ENCODE measurements at places on chromosomes 1 and 21.
A peak's percentile ranks its signal among the peaks of the same experiment; 100 is the strongest.

DNA sequence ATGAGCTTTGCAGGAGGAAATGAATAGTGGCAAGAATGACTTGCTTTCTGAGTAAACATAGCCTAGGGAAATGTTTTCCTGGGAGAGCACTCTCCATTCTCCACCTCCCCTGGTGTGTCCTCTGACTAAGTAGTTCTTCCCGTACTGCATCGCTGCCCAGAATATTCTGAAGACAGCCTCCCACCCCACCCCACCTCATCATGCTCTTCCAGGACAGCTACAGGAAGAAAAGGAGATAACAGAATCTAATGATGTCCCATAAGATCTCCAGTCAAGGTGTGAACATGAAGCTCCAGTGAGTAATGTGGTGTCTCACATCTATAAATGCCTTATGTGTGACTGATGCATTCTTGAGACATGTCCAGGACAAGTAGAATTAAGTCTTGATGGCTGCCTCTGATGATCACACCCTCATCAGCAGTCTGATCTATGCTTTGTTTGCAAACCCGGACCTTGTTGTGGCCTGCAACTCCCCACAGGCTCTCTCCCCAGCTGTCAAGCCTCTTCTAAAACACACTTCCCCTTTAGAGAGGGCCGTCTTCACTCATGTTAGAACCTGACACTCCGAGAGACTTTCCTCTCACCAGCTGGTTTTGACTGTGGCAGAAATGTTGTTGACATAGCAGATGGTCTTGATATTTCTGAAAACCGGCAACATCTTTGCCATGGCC, 183.0 kb downstream of the CYYR1 start:
- no peak for DNase-seq

DNA sequence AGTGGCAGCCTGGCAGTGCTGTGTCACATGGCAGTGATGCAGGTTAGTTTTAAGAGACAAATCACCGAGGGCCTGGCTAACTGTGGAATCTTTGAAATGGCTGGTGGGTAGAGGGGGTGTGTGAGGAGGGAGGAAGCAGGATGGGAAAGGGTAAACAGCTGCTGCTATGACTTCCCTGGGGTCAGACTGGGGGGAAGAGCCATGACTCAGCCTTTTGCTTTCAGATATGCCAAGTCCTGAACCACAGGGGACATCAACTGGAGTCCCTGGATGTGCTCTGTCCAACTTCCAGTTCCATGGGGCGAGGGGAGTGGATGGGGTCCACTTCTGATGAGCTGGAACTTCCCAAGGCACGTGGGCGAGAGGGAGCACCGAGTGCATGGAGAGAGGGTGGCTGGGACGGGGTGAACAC, 121.1 kb upstream of the ADAR start:
- no peak for DNase-seq

DNA sequence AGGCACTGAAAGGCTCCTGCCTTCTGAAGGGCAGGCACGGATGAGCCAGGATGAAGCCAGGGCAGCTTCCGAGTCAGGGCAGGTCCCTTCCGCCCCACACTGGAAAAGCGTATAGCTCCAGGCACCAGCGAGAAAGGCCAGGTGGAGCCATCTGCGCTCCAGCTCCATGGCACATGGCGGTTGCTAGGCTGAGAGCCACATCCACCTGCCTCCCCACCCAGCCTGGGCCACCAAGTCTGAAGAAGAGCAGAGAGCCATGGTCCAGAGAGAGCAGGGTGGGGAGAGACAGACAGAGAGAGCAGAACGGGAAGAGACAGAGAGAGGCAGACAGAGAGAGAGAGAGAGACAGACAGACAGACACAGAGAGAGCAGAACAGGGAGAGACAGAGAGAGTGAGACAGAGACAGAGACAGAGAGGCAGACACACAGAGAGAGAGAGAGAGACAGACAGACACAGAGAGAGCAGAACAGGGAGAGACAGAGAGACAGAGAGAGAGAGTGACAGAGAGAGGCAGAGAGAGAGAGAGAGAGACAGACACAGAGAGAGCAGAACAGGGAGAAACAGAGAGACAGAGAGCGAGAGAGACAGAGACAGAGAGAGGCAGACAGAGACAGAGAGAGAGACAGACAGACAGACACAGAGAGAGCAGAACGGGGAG, 5.2 kb downstream of the FNDC10 start:
- DNase-seq = no peak

DNA sequence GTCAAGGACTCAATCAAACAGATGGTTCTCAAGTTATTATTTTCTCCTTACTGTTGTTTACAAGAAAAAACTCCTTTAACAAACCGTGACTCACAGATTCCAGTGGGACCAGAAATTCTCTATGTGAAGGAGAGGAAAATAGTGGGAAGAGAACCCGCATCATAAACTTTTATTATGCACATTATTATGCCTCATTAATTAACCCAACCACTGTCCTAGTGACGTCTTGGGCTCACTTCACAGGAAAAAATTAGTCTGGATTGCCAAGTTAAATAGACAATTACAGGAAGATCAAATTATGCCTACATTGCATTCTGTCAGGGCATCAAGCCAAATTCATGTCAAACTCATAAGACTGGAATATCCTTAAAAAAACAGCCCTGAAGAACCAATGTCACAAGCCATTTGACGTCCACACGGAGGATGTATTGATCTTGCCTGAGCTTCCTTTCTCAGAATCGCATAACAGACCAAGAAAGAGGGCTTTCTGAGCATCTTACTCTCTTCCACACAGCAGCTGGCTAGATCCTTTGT, 347.8 kb downstream of the DUSP10 start:
- DNase-seq = no peak

GRCh38 chr1:171107969-171108368, 17.3 kb downstream of the FMO3 start:
- no peak for DNase-seq

GRCh38 chr1:47783638-47784496, 213.3 kb downstream of the TRABD2B start:
- DNase-seq = no peak

DNA sequence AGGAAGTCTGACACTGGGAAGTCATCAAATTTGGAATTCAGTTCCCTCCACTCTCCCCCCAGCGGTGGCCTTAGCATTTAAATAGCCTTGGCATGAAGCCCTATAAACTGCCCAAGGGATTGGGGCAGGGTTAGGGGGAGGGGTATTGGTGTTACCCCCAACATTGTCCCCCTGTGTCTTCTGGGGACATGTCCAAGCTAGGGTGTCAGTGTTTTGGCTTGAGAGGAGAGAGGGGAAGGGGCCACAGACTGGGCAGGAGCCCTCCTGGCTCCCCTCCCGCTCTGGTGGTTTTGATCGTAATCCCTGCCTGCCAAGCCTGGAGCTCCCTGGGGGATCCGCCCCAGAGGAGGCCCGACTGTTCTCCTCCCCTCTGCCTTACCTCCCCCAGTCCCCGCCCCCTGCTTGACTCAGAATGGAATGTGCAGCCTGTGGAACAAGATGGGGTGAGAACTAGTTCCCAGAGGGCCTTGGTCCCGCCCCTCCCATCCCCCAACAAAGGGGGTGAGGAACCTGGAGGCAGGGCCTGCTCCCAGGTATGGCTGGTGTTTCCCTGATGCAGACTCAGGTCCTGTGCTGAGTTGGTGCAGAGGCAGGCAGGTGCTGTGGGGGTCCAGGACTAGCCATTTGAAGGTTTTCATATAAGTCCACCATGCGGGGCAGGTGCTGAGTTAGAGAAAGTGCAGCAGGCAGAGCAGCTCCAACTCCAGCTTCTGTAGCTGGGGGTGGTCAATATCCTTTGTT, 7.4 kb downstream of the SOX13 start:
- peak; percentile 83 for DNase-seq

DNA sequence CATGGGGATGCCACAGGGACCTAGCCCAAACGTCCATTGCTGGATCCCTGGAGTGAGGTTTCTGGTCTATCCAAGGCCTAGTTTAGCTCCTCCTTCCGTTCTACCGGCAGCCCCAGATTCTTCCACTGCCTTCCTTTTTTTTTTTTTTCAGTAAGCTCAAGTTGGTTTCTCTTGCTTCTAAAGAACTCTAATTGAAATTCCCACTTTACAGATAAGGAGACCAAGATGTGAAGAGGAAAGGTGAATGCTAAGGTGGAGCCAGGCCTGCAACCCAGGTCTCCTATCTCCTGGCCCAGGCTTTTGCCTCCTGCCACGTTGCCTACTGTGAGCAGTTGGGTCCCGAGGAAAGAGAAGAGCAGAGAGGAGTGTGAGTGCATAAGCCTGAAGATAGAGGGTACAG, 31.5 kb upstream of the CLIC4 start:
- DNase-seq = no peak

DNA sequence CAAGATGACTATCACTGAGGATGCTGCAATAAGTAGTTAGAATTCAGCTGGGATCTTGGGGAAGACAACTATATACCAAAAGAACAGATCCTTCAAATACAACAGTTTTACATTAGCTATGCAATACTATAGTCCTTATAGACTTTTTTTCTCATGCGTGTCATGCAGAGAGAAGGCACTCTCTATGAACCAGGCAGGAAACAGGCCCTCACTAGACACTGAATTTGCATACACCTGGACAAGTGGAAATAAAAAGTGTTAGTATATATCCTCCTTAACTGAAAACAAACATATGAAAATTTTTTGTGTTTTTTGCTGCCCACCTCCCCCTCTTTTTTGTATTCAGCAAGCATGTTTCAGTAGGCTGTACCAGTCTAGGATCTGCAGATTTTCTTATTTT, 29.9 kb downstream of the TMCO1 start:
- no peak for DNase-seq

- no peak for DNase-seq
Measured at GRCh38 chr21:45912611-45913417, 68.8 kb upstream of the COL6A1 start.

- no peak for DNase-seq
Measured at GRCh38 chr1:30964706-30965105, 56.1 kb upstream of the SDC3 start.

DNA sequence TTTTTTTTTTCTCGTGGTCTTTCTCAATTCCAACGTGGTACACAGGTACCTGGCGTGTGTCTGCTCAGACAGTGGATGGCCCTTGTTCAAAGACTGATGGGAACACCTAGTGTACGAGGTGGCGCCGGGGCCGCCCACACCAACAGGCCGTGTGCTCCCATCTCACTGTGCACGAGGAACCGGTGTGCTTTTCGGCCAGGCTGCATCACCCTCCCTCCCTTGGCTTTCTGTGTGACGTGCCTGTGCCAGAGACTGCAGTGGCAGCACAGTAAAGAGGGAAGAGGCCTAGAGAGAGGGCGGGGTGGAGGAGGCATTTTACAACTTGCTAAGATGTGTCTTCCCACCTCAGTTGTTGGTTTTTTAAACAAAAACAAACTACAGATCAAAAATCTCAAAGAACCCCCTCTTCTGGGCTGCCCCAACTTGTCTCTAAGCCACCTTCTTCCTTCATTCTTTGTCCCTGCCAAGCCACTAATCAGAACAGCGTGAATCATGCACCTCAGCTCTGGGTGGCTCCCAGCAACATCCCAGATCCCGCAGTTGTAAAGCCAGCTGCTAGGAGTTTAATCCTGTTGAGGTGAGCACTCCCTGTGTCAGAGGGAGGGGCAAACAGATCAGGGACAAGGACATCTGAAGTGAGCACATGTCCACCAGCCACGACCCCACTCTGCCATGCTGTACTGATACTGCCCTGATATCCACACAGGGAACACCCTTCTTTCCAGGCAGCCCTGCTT, 20.7 kb downstream of the IRF2BP2 start:
- DNase-seq = no peak

GRCh38 chr1:116393792-116394191, 20.7 kb downstream of the ATP1A1 start:
- DNase-seq = no peak

GRCh38 chr21:43957128-43957571, 55.0 kb upstream of the TRAPPC10 start:
- DNase-seq = no peak

GRCh38 chr1:157925419-157926166, 67.9 kb upstream of the KIRREL1 start:
- no peak for DNase-seq

- DNase-seq = peak; percentile 58
Measured at GRCh38 chr1:203368624-203369451, 17.9 kb upstream of the FMOD start.

DNA sequence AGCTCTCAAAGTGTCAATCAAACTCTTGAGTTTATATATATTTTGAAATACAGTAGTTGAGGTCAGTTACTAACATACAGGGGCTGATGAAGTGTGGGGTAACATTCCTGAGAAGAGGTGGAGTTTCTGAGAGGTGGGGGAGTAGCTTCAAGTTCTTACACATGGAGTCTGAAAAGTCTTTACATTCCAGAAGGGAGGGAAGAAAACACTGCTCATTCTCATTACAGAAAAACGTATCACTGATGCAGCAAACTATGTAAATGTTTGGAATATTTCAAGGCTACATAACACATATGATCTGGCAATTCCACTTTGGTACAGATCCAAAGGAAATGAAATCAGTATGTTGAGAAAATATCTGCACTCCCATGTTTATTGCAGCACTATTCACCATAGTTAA, 1065.8 kb upstream of the B3GALT2 start:
- DNase-seq = no peak

GRCh38 chr1:224696891-224697765, 81.0 kb downstream of the CNIH3 start:
- DNase-seq = no peak

DNA sequence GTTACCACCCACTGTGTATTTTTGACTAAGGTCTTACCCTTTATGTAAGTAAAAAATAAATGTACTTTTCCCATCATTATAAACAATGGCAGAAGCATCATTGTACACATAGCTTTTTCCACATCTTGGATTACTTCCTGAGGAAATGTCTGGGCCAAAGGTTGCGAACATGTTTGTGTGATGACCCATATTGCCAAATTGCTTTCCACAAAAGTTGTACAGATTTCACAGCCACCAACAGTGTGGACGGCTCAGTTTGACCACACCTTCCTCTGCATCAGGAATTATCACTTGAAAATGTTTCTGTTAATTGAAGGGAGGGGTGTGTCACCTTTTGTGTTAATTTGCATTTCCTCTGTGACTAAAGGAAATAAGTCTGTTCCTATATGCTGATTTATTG, 25.7 kb downstream of the AKNAD1 start:
- no peak for DNase-seq

- no peak for DNase-seq
Measured at GRCh38 chr1:79295967-79296366, 289.4 kb upstream of the ADGRL4 start.

DNA sequence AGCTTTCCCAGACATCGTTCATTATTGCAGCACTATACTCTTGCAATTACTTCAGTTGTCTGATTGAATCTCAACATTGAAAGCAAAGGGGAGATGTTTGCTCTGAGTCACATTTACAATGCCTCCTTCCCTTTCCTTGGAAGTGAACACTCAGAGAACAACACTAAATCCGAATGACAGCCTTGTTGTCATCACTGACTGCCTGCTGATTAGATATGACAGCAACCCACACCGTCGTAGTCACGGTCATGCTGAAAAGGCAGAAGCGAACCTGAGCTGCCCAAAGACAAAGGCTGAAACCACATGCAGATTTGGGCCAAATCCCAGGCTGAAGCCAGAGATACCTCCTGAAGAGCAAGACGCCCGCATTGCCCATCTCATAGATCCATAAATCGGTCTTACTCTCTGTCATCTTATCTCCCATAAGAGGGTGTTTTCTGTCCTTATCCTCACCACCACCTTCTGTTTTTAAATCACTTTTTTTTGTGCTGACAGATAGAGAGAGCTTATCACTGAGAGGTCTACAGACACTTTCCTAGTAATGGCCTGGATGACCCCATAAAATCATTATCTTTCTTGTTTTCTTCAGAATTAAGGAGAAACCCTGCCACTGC, 47.5 kb downstream of the TMCO4 start:
- no peak for DNase-seq

GRCh38 chr1:203135636-203136305, 8.2 kb downstream of the ADORA1 start:
- no peak for DNase-seq

- no peak for DNase-seq
Measured at GRCh38 chr21:34126269-34126668, 52.9 kb downstream of the MRPS6 start.

All from left colon (tissue), 2 donors.